Calu3 (cell line): ENCODE measurements at places on chromosomes 11 and 22.

DNA sequence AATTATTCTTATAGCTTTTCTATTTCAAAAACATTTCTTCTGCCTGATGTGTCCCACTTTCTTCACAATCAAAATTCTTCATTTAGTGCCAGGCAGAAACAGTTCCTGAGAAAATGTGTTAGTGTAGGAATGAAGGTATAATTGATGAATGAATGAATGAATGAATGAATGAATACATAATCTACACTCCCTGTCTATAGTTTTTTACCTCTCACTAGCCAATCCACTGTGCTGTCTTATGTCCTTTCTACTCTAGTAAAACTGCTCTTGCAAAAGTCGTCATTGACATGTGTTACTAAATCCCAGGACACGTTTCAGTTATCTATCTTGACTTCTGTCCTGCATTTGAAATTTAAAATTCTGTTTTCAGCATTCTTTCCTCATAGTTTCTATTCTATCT lies 42.9 kb downstream of the CHORDC1 start:
- H3K4me3 ChIP-seq, result no peak overlapping the region
- H3K27me3 ChIP-seq, result no peaks in the 10 kb centered on the region
- no peaks in the 10 kb centered on the region for H3K4me1 ChIP-seq
- no peak for DNase-seq

DNA sequence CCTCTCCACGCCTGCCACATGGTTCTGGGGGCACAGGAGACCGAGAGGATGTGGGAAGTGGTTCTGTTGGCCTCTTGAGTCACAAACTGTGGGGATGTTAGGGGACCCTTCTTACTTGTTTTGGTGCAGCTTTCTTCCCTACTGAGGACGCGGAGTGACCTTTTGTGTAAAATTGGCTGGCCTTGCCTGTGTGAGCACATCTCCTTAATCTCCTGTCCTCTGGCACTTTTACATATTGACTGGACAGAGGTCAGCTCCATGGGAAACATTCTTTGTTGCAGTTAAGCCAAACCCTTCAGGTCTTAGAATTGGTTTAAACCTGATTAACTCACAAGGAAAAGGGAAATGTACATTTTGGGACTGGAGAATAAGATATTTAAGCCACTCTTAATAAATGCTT lies 51.2 kb upstream of the TENM4 start:
- no peaks in the 10 kb centered on the region for H3K36me3 ChIP-seq
- H3K27ac ChIP-seq, result no peak overlapping the region
- no peak overlapping the region for H3K4me3 ChIP-seq

GRCh38 chr11:44927174-44927661 lies 23.5 kb downstream of the TP53I11 start:
- H3K4me1 ChIP-seq, result no peaks in the 10 kb centered on the region
- H3K4me3 ChIP-seq, result no peak overlapping the region
- H3K27me3 ChIP-seq, result peaks cover 64% of the 10 kb centered on the region
- no peak overlapping the region for H3K27ac ChIP-seq

DNA sequence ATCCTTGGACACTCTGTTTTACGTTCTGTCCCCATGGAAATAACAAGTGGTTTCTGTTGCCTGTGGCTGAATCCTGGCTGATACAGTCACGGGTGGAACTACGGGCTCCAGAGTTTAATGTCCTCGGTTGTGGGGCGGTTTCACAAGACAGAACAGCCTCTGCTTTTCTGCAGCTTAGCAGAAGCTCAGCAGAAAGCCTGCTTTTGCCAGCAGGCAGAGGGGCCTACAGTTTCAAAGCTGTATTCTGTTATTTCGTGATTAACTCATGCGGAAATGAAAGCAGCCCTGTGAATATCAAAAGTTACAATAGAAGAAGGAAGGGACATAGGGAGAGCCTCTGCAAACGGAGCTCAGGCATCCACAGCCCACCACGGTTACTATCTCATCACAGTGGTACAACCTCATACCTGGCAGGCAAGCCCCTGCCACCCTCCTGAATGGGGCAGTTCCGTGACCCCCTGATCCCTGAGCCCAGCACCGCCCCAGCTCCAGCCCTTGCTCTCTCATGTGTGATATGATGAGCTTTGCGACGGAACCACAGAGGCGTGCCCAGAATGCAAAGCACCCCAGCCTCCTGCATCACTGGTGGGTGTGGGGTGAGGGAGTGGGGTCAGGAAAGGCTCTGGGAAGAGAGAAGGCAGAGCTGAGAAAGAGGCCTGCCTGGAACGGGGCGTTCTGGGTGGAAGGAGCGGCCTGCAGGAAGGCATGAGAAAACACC lies 360.6 kb downstream of the BRD1 start:
- H3K36me3 ChIP-seq, result no peaks in the 10 kb centered on the region
- no peak overlapping the region for H3K27ac ChIP-seq
- no peak overlapping the region for H3K4me3 ChIP-seq
- peaks cover 12% of the 10 kb centered on the region for H3K4me1 ChIP-seq

DNA sequence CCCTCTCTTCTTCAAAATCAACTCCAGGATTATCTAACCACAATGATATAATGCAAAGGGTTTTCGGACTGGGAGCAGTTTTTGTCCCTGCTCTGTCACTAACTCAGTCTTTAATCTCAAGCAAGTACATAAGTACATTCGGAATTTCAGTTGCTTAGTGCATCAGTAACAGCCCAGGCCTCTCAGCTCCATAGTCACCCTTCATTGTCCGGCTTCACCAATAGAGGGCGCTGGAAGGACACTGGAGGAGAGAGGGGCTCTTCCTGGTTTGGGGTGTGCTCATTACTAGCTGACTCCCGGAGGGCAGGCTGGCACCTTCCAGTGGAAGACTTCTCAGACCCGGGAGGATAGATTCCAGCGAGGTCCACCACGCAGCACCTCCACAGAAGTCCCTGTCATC lies 90.4 kb upstream of the PDGFD start:
- H3K27me3 ChIP-seq, result no peaks in the 10 kb centered on the region
- peak; percentile 40 for DNase-seq
- H3K27ac ChIP-seq, result no peak overlapping the region

GRCh38 chr11:88204353-88204752 lies 29.1 kb upstream of the RAB38 start:
- DNase-seq, result no peak
- no peak overlapping the region for H3K27ac ChIP-seq
- no peaks in the 10 kb centered on the region for H3K36me3 ChIP-seq
- H3K27me3 ChIP-seq, result no peaks in the 10 kb centered on the region

- no peak for DNase-seq
- H3K36me3 ChIP-seq, result no peaks in the 10 kb centered on the region
- peak overlapping the region; percentile 65 for H3K27ac ChIP-seq
- H3K27me3 ChIP-seq, result peaks cover 25% of the 10 kb centered on the region
- no peak overlapping the region for H3K4me3 ChIP-seq
- H3K4me1 ChIP-seq, result peaks cover 25% of the 10 kb centered on the region
Observed at GRCh38 chr22:32661737-32662586, 139.5 kb upstream of the TIMP3 start.

DNA sequence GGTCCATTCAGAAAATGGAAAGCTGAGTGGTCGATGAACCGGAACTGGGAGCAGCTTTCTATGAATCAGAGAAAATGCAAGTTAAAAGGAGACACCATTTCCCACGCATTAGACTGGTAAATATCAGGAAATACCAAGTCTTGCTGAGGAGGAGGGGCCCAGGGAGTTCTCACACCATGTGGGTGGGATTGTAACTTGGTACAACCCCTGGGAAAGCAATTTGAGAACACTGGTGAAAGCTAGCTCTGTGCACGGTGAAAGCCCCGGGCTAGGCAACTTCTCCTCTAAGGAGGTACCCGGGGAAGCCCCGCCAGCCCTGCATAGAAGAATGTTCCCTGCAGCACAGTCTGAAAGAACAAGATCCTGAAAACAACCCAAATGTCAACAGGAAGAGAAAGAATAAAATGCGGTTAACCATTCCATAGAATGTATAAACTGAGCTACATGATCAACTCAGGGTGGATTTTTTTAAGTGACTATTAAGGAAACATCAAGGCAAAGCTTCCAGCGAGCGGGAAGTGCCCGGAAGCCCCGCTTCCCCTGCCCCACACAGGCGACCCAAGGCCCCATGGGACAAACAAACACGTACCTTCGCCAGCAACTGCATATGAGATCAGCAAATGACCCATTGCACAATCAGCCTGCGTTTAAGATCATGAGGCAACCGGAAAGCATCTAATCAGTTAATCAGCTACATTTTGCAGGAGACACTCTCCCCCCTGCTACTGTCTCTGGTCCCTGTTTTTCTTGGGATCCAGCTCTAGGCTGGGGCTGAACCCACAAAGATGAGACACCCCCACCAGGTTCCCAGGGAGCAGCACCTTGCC lies 11.3 kb downstream of the SHANK2 start:
- peak overlapping the region; percentile 36 for H3K27ac ChIP-seq
- peaks cover 21% of the 10 kb centered on the region for H3K36me3 ChIP-seq
- H3K27me3 ChIP-seq, result no peaks in the 10 kb centered on the region
- H3K4me1 ChIP-seq, result peaks cover 32% of the 10 kb centered on the region
- H3K4me3 ChIP-seq, result peak overlapping the region; percentile 55
- DNase-seq, result peak; percentile 71

DNA sequence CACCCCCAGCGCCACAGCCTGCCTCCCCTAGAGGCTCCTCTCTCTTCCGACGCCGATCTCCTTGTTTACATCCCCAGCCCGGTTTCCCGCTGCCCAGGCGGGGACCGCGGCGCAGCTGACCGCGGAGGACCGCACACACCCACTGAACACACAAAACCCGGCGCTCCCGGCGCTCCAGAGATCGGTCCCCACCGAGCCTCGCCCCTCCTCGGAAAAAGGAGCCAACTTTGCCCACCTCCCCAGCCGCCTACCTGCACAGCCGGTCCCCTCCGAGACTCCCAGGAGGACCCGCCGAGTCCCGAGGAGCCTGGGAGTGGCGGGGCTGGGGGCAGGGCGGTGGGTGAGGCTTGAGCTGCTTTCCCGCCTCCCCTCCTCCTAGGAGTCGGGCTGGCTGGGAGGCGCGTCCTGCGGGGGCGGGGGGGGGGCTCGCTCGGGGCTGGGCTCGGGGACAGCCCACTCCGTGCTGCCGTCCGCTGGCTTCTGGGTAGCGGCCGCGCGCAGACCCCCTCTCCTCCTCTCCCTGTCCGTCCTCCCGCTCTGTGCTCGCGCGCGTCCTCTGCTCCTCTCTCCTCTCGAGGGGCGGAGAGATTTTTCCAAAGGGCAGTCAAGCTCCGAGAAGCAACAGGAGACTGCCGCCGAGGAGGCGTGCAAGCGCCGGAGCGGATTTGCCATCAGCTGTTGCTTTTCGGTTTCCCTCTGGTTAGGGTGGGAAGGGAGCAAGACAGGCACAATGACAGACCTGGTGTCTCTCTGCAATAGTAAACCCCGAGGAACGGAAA lies at the start of gene FXYD6:
Gene FXYD6, minus strand, starts transcription at position 318 of the 779 bp plus-strand sequence. CDS start 33,882 bp downstream, outside the sequence.
- H3K36me3 ChIP-seq, result peaks cover 7% of the 10 kb centered on the region
- no peak for DNase-seq
- H3K27ac ChIP-seq, result no peak within 1 kb of the TSS
- H3K27me3 ChIP-seq, result peaks cover 100% of the 10 kb centered on the region
- peaks cover 8% of the 10 kb centered on the region for H3K4me1 ChIP-seq
